ENCODE measurements at places on chromosomes 3 and 15.
A peak's percentile ranks its signal among the peaks of the same experiment; 100 is the strongest.

GRCh38 chr15:85424154-85424553 lies 43.8 kb downstream of the AKAP13 start:
- no peak for DNase-seq

- no peak for DNase-seq
These were observed 15.4 kb downstream of the CCDC54 start for GRCh38 chr3:107392549-107393165.

DNA sequence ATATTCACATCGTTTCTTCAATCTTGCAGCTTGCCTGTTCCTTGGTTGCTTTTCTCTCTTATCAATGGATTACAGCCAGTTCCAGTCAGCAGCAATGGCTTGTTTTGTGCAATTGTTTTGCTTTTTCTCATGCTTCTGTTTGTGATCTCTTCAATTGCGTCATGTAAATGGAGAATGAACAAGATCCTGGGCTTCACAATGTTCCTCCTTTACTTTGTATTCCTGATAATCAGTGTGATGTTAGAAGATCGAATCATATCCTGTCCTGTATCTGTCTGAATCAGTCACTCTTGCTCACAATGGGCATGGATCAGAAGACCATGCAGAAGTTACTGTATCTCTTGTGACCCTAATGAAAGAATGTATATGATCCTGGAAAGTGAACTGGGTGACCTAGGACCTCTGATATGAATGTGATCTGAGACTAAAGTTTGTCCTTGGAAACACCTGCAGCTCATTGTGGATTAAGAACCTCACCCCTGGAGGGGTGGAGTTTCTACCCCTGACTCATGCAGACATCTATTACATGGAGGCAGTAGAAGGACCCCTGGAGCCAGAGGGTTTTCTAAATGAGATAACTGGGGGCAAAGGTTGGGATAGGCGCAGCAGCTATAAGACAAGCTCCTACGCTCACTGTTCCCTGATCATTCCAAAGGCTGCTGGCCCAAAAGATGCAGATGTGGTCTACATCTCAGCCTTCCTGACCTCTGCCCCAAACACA lies 32.2 kb downstream of the SLC24A1 start:
- no peak for DNase-seq

- no peak for DNase-seq
These were observed 249.6 kb upstream of the COL8A1 start for GRCh38 chr3:99388780-99389179.

DNA sequence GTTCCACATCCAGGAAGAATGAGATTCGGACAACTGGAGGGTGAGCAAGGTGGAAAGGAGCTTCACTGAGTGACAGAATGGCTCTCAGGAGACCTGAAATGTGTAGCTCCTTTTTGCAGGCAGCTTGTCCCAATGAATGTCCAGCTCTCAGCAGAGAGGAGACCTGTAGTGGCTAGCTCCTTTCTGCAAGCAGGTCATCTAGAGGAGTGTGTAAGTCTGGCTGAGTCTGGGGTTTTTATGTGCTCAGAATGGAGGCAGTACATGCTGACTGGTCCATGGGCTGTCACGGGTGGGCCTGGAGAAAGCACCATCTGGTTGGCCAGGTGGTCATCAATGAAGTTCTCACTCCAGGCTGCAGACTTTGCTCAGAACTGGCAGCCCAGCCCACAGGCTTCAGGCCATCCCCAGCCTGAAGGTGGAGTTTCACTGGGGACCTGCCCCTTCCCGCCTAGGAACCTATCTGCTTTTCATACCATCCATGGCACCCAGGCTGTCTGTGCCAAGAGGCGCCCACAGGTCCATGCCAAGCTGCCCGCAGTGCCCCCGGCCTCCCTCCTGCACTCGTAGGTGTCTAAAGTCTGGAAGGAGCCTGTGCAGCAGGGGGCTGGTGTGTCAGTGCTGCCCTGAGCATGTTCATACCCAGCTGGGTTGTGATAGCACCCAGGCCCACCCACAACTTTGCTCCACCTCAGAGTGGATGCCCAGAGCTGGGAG lies 276.6 kb downstream of the UBE2E2 start:
- DNase-seq: no peak

- no peak for DNase-seq
These were observed 111.7 kb downstream of the ADCY5 start for GRCh38 chr3:123337226-123337625.

DNA sequence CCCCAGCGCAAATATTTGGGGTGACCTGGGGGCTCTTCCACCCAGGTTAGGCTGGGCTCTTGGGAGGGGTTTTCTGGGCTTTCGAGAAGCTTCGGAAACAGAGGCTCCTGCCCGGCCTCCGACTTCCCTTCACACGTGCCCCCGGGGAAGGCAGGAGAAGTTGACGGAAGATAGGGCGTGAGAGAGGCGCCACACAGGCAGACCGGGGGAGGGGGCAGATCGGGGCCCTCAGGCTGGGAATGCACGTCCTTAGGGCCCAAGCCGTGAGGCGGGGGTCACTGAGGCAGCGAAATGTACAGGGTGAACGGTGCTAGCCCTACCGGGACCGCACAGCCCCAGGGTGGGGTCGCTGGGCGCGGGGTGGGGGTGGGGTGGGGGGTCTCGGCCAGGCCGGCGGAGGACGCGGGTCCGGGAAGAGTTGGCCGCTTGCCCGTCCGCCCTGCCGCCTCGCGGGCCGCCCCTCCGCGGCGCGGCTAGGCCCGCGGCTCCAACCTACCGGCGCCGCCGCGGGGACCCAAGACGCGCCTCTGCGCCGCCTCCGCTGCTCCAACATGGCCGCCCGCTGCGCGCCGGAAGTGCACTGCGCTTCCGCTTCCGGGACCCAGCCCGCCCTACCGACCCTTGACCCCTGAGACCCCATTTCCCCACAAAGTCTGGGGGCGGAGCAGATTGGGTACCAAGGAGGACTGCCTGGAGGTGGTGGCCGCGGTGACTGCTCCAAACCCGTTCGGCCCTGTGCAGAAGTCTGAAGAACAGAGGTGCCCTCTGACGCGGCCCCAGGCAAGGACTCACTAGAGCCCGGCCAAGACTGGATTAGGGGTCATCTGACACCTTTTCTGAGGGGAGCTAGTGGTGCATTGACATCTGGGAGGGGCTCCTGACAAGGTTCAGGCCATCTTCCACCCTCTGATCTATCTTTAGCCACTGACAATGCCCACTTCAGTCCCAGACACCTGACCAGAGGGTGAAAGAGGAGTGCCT lies at the start of gene CCDC71:
TSS of gene CCDC71 (minus strand) at position 561 of the 981 bp plus-strand sequence. CDS start 2,123 bp downstream, outside the sequence.
- DNase-seq: peak; percentile 84

DNA sequence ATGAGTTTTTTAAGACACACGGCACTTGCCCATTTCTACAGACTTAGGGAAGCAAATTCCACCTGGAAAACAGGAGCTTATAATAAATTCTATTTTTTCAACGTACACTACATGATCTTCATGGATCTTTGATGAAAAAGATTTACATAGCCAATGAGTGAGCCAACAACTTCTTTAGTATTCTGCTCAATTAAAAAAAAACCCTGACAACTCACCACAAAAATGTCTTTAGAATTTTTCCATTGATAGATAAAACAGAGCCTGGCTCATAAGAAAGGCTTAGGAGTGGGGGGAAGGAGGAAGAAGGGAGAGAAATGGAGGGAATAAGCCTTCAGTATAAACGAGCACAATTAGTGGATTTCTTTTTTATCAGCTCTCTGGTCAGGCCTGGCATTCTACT lies 126.7 kb downstream of the ATP10A start:
- no peak for DNase-seq

DNA sequence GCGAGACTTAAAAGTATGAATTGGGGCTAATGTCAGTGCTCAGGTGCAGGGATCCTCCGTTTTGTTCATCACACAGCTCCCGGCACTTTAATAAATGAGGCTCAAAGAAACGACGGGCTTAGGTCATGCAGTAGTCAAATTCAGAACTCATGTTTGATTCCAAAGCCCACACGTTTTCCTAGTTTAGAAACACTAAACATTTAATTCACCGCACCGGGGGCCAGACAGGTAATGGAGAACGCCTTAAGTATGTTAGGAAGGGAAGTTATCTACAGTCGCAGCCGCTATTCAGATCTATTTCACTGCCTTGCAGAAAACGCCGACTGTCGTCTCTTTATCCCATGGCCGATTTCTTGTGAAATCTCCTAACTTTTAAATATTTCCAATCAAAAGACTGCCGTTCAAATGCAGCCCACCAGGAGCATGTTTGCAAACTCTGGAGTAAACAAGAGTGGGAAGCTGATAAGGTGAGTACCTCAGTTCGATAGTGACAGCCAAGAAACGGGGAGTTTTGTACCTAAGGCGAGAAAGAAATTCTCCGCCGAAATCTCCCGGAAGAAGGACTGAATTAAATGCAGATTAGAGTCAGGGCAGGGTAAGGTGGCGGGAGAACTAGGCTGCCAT lies 569 bp downstream of the HIGD2B start:
- no peak for DNase-seq

DNA sequence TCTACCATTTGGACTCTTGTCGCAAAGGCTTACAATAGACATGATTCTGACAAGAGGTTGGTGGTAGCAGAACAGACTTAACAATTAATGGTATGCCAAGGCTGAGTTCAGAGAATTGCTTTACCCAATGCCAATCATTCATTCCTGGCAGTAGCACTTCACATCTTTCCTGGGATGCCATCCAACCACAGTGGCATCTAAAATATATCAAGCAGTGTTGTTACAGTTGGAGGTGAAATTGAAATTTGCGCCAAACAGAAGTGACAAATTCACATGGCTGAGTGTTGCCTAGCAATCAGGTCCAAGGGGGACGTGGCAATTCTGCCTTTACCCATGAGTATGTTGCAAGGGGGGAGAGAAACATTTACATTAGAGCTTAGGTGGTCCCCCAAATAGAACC lies 21.0 kb upstream of the DPH6 start:
- DNase-seq: no peak

GRCh38 chr3:14989943-14990779 lies 42.8 kb downstream of the NR2C2 start:
- no peak for DNase-seq

DNA sequence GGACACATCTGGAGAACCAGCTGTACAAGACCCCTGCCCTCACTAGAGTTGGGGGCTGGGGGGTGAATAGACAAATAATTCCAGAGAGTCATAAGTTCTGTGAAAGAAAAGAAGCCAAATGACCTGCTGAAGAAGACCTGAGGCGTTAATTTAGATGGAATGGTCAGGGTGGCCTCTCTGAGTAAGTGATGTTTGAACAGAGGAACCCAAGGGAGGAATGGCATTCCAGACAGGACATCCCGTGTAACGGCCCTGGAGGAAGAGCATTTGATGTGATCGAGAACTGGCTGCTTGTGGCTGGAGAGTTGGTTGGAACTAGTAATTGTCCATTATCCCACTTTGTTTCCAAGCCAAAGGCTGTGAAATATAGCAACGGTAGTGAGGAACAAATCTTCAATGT lies 1.7 kb downstream of the NR2C2 start:
- DNase-seq: no peak

- DNase-seq: no peak
These were observed 12.1 kb upstream of the DCLK3 start for GRCh38 chr3:36776436-36776835.

- DNase-seq: no peak
These were observed 15.3 kb downstream of the CHDH start for GRCh38 chr3:53830944-53831343.

DNA sequence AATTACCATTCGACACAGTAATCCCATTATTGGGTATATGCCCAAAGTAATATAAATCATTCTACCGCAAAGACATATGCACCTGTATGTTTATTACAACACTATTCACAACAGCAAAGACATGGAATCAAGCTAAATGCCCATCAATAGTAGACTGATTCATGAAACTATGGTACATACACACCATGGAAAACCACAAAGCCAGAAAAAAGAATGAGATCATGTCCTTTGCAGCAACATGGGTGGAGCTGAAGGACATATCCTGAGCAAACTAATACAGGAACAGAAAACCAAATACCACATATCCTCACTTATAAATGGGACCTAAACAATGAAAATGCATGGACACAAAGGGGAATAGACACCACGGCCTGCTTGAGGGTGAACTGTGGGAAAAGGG lies 11.1 kb upstream of the MCF2L2 start:
- peak; percentile 43 for DNase-seq

DNA sequence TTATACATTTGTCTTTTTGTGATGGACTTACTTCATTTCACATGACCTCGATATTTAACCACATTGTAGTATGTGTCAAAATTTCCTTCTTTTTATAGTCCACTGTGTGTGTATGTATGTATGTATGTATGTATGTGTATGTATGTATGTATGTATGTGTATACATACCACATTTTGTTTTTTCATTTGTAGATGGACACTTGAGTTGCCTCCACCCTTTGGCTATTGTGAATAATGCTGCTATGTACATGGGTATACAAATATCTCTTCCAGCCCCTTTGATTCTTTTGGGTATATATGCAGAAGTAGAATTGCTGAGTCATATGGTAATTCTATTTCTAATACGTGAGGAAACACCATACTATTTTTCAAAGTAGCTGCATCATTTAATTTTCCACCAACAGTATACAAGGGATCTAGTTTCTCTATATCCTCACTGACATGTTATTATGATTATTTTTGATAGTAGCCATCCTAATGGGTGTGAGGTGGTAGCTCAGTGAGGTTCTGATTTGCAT lies 228.2 kb downstream of the OPA1 start:
- no peak for DNase-seq

- no peak for DNase-seq
These were observed 82.5 kb downstream of the SOX2 start for GRCh38 chr3:181794011-181794790.

DNA sequence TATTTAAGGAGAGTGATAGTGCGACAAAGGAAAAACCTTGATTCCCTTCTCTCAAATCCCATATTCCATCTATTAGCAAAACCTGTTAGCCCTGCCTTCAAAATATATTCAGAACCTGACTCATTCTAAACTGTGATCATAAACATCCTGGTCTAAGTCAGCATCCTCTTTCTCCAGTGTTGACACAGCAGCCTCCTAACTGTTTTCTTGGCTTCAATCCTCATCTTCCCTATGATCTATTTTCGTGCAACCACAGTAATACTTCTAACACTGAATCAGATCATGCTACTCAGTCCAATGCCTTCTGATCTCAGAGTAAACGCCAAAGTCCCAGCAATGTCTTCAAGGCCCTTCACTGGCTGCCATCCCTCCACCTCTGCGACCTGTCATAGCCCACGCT lies 785.1 kb downstream of the EDEM1 start:
- DNase-seq: no peak

DNA sequence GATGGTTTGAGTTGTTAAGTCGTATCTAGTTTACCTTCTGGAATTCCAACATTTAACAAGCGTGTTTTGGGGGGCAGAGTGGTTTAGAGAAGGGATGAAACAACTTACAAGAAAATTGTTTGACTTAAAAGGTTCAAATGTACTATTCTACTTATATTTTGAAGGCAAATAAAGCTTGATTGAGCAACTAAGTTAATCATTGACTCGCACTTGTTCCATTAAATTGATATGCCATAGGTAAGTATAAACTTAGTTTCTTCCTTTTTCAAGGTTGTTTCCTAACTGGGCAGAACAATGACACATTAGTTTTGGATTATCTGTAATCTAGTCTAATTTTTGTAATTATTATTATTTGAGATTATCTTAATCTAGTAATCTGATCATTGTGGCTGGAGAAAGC lies 48.3 kb upstream of the CPNE4 start:
- DNase-seq: no peak

GRCh38 chr3:64642327-64643151 lies 45.3 kb downstream of the ADAMTS9 start:
- no peak for DNase-seq

- DNase-seq: no peak
These were observed 75.1 kb downstream of the VGLL4 start for GRCh38 chr3:11568503-11569155.

Measured in activated CD4-positive, alpha-beta T cell treated with anti-CD3 and anti-CD28 coated beads, Interleukin-2, amount 50 U/mL, for 16 hours (primary cell).